ENCODE measurements at places on chromosomes 2 and 18.

DNA sequence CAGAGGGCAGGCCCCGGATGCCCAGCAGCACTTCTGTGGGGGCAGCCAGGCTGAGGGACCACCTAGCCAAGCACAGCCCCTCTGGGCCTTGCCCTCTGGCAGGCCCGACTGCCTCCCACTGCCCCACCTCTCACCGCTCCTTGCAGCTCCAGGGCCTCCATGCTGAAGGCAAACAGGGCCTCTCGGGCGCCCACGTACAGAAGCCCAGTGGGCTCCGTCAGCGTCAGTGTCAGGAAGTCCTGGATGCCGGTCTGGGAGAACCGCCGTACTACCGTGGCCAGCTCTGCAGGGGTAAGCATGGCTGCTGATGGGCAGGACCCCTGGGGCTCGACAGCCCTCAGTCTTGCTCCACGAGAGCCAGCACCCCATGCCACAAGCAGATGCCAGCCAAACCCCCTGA, 3.7 kb downstream of the SEMA4C start:
- DNase-seq: no peak

DNA sequence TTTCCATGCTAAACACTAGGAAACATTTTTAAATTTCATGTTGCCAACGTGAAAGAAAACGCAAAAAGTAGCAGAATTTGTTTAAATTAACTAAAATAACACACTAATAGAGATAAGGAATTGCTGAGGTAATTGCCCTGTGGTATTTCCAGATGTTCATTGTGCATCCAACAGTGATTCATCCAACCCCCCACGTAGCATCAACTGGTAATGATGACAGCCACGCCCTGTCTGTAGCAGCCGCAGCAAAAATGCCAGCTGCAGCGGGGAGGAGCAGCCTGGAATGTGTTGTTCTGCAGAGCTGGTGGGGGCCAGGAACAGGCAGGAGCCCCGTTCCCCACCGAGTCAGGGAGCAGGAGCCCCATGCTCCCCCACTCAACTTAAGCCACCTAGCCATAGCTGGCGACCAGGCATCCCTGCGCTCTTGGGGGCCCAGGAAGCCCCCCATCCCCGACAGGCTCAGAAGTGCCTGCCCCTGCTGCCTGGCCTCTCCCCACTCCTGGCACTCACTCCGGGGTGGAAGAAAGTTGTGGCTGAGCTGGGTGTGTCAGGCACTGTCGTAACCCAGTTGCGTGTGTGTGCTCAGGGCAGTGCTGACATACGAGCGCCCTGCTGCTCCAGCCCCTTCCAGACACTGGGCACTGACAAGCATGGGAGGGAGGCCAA, 695.1 kb upstream of the ACVR2A start:
- no peak for DNase-seq

DNA sequence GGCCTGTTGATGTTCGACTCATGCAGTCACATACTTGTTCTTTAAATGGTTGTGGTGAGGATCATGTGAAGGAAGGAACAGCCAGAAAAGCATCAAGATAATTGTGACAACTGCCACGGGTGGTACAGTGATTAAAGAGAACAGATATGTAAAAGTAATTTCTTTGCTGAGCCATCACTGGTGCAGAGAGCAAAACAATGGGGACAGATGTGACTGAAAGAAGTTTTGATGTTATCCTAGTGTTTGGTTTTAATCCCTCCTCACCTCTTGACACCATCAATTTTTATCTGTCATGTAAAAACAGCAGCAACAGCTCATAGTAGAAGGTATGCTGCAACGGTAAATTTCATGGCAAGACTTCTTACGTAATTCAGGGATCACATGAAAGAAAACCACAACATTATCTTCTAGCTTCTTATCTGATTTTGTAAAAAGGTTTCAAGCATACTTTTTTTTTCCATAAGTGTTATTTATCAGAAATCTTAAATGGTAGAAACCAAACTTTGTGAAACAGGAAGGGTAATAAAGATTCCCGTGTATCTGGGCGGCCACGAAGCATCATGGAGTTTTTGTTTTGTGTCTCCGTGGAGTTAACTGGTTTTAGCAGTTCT, 65.2 kb downstream of the PLCL1 start:
- DNase-seq: no peak

DNA sequence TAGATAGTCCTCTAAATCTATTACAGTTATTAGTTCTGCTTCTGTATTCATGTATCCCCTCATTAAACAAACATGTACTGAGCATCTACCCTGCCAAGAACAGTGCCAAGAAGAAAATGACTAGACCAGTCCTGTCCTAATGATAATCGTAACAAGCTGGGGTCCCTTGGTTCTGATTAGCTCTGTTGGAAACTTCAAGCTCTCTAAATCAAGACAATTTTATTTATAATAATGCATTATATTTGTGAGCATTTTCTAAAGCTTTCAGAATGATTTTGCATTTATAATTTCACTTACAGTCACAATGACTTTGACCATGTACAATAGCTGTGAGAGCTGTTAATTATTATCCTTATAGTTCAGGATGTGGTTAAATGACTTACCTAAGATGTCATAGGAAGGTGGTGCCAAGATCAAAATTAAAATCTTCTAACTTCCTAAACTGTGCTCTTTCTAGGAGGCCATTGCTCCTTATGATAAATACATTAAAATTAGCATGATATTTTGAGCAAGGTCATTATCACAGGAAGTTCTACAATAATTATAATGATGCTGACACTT, 336.5 kb upstream of the SLC39A10 start:
- DNase-seq: no peak

DNA sequence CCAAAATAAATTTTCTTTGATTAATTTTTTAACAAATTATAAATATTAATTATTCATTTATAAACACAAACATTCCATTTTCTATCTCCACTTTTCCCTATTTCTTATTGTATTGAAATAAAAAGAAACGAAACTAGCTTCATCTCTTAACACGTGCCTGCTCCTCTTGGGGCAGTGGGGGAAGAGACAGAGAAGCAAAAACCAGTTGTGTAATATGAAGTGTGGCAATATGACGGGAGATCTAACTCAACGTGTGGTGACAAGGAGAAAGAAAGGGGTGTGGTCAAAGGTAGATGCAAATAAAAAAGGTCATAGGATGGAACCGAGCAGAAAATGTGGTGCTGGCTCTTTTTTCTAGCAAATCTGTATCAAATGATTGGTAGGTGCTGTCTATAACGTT, 106.9 kb upstream of the SLC8A1 start:
- DNase-seq: no peak

DNA sequence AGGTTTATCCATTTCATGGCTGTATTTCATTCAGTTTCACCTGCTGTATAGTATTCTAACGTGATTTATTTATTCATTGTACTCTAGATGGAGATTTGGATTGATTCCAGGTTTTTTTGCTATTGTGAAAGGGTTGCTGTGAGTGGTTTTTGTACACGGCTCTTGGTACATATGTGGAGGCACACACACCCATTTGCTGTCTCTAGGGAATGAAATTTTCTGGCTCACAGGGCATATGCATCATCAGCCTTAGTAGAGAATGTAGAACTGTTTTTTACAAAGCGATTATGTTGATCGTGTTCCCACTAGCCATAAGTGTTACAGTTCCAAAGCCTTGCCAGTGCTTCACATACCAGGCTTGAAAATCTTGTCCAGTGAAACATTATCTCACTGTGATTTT, 5.1 kb downstream of the SPTBN1 start:
- no peak for DNase-seq

DNA sequence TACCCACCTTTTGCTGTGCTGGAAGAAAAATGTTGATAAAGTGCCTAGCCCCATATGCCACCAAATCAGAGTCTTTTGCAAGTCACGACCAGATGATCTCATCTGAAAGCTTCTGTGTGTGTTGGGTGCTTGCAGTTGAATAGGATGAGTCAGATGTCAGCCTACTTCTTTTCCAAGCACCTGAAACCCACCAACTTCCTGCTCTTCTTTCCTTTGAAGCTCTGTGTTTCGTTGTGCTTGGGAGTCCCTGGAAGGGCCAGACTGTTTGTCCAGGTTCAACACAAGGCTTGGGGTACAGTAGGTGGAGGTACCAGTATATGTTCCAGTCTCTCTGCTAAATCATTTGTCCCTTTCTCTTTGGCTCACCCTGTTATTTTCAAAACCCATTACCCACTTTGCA, 36.8 kb upstream of the LCLAT1 start:
- no peak for DNase-seq

GRCh38 chr2:124908411-124908810, 883.3 kb downstream of the CNTNAP5 start:
- no peak for DNase-seq

DNA sequence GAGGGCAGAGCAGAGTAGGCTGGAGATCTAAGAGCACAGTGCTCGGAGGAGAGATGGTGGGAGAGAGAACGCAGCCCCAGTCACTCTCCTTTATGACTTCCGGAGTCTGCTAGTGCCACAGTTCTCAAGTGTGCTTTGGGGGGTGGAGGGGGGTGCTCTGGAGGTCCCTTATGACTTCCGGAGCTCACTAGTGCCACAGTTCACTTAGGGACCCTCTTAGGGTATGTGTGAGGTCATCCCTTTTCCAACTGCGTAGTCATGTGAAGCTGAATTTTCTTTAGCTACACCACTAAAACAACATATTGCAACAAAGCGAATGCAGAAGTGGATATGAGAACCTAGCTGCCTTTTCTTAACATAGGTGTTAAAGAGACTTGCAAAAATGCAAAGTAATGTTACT, 153.7 kb upstream of the KCTD1 start:
- no peak for DNase-seq

DNA sequence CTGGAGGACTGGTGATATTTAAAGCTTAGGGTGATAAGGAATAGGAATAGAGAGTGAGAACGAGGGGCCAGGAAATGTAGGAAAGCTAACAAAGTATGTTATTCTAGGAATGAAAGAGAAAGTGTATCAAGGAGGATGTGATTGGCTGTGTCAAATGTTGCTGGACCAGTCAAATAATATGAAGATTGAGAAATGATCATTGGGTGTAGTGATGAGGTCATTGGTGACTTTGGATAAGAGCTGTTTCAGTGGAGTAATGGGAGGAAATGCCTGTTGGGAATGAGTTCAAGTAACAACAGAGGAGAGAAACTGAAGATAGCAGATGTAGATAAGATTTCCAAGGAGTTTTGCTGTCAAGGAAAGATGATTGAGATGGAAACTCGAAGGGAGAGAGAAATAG, 74.4 kb downstream of the UBE2E3 start:
- no peak for DNase-seq

- no peak for DNase-seq
These were observed 513.8 kb downstream of the RNF144A start for GRCh38 chr2:7430869-7431641.

GRCh38 chr2:109009920-109010610, 21.0 kb upstream of the EDAR start:
- no peak for DNase-seq

- DNase-seq: no peak
These were observed 289.1 kb downstream of the MBD2 start for GRCh38 chr18:53935399-53935798.

- DNase-seq: no peak
These were observed 793.5 kb upstream of the SOX11 start for GRCh38 chr2:4898706-4899105.

- no peak for DNase-seq
These were observed 58.4 kb downstream of the GYPC start for GRCh38 chr2:126714191-126714965.

- DNase-seq: no peak
These were observed 307.2 kb upstream of the MMADHC start for GRCh38 chr2:149894760-149895159.

- no peak for DNase-seq
These were observed 52.6 kb downstream of the PTPRM start for GRCh38 chr18:7619676-7620075.

DNA sequence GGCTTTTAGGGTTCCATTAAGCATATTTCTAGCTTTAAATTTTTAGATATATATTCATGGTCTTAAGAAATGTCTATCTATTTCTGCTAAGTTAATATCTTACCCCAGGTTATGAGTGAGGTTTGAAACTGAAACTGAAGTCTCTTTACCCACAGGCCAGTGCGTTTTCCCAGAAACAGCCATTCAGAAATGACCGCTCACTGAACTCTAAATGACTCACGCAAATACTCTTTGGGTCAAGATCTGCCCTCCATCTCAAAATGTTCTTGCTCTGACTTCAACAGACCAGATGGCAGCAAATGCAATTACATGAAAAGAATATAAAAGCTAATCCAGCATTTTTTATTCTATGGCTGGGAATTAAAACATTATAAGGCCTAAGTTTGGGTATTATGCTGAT, 315.2 kb downstream of the TDRD15 start:
- no peak for DNase-seq

GRCh38 chr2:234714711-234715110, 217.8 kb upstream of the ARL4C start:
- DNase-seq: no peak

DNA sequence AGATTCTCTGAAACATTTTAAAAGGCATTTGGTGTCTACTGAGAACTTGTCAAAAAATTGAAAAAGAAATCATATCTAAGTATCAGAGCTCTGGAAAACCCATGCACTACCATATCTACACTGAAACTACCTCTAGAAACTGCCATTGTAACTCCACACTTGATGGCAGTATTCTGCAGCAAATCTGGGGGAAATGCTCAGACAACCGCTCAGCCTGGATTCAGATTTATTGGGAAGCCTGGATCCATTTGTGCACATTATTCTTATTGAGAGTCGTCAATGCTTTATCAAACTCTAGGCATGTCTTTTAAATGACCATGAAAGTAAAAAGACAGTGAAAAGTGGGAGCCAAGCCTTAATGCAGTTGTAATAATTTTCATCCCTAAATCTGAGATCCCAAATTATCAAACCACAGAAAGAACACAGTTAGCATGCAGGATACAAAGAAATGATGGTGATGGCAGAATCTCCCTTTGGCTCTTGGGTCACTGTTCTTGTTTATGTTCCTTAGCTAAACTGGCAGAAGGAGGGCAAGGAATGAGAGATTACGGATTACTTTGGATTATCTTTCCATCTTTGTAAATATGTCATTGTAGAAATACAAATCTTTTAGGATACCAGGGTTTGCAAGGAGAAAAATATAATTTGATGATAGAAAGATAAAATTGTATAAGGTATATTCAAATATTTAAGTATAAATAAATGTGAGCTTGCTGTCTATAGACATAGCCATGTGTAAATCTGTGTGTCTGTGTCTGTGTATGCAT, 512.1 kb upstream of the SYT4 start:
- no peak for DNase-seq

DNA sequence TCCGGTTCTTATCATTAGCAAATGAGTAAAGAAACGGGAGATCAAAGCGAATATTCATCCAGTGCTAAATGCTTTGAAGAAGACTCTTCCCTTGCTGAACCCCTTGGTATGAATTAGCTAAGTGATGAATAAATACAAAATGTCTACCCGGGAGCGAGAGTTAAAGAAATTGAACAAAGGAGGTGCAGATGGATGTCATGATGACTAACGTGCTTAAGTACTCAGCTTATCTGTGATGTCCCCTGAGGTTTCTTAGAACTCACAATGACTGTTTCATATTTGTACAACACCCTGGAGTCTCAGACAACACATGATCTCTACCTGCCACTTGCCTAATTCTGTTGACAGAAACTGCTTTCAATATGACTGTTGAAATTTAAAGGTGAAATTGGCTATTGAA, 148.5 kb downstream of the TMEM200C start:
- DNase-seq: no peak

GRCh38 chr2:121502781-121503180, 27.9 kb upstream of the RNU4ATAC start:
- DNase-seq: no peak

GRCh38 chr2:167925758-167926157, 321.6 kb downstream of the STK39 start:
- no peak for DNase-seq

- DNase-seq: no peak
These were observed 9.7 kb downstream of the ITGA4 start for GRCh38 chr2:181466661-181467576.
